ENCODE measurements at places on chromosomes 16 and 17.

DNA sequence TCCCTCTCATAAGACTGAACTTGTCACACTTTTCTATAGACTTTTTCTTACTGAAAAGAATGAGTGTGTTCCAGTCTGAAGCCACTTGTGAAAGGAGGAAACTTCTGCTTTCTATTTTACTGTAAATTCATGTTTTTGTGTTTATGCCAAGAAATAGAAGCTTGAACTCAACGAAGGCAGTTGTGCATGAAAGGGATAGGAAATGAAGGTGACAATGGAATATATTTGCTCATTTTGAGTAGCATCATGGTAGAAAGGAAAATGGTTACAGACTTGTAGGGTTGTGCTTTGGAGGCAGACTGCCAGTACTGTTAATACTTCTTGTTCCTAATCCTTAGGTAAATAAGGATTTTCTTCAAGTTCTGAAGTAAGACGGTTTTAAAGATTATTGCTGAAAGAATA, 8.1 kb downstream of the CLTC start:
- no peak for DNase-seq

DNA sequence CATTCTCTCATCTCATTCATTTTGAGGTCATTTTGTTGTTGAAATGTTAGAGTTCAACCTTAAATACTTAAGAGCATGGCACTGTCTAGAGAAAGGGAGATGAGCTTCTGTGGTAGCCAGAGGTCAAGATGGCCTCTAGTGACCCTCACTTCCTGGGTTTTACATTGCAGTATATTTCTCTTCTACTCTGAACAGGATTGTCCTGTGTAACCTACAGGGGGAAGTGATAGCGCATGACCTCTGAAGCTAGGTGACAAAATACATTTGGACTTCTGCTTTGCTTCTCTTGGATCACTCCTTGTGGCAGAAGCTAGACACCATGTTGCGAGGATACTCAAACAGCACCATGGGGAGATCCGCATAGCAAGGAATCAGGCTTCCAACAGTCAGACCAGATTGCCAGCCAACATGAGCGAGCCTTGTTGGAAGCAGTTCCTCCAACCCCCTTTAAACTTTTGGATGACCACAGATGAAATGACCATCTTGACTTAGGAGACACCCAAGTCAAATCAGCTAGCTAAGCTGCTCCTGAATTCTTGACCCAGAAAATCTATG, 748.4 kb downstream of the MAF start:
- DNase-seq, result no peak

DNA sequence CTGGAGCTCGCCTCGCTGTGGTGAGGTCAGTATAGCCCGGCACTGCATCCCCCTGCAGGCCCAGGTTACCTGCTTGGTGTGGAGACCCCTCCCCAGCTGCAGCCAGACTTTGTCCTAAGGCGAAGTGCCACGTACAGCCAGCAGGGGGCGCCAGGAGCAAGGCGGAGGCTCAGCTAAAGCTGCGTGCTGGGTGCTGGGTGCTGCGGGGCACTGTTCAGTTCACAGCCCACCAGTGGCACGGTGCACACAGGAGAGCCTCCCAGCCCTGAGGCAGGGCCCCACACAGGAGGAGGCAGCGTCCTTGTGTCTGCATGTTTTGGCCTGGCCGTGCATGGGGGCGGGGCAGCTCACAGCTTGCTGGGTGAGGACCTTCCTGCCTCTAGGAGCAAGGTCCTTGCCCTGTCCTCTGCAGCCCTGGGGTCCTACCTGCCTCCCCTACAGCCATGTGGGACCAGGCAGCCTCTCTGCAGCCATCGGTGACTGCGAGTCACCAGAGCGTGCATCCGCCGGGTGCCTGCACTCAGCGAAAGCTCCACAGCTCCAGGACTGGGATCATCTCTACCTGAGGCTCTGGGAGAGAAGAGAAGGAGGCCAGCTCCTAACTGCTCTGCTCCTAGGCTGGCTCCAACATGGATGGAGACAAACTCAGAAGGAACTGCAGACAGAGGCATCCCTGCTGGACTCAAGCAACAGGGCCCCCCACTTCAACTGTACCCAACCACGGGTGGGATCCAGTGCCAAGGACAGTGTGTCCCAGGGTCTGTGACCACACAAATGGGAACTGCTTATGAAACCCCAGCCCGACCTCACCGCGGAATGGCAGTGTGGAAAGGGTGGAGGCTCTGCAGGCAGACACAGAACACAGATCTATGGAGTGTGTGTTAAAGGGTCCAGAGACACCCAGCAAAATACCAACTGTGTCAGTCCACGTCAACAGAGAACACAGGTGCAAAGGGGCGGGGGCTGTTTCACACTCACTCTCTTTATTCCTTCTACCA, 19.0 kb downstream of the SLC7A5 start:
- no peak for DNase-seq

GRCh38 chr16:81067166-81067565, 9.9 kb downstream of the C16orf46 start:
- DNase-seq, result no peak

- no peak for DNase-seq
Observed at GRCh38 chr17:10018461-10018891, 113.4 kb upstream of the RCVRN start.

GRCh38 chr17:57317079-57317478, 60.8 kb downstream of the MSI2 start:
- no peak for DNase-seq

DNA sequence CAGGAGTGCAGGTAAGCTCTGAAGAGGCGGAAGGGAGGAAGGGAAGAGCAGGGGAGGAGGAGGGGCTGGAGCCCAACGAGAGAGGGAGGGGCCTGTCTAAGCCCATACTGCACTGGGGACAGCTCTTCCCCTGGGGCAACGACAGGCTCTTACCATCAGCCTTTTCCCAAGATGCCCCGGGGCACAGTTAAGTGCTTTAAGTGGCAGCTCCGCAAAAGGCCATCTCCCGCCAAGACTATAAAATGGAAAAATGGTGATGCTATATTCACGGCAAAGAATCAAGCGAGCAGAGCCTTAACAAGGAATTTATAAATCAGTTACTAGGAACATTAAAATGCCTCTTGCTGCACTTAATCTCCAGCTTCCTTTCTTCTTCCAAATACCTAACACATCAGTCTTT, 110.2 kb upstream of the NLRP1 start:
- DNase-seq, result no peak

- DNase-seq, result no peak
Observed at GRCh38 chr16:11024333-11025053, 80.1 kb downstream of the CLEC16A start.

DNA sequence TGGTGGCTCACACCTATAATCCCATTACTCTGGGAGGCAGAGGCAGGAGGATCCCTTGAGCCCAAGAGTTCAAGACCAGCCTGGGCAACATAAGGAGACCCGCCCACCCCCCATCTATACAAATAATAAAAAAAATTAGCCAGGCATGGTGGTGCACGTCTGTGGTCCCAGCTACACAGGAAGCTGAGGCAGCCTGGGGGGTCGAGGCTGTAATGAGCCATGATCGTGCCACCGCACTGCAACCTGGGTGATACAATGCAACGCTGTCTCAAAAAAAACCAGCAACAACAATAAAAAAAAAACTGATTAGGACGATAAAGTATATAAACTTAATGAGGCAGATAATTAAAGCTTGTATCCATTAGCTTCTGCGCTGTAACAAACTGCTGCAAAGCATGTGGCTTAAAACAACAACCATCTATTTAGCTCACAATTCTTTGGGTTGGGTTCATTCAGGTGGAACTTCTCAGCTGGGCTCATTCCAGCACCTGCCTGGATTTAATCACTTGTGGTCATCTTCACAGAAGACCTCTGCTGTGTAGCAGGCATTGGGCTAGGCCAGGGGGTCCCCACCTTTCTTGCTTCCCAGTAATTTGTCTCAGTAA, 45.8 kb downstream of the LCMT1 start:
- no peak for DNase-seq

DNA sequence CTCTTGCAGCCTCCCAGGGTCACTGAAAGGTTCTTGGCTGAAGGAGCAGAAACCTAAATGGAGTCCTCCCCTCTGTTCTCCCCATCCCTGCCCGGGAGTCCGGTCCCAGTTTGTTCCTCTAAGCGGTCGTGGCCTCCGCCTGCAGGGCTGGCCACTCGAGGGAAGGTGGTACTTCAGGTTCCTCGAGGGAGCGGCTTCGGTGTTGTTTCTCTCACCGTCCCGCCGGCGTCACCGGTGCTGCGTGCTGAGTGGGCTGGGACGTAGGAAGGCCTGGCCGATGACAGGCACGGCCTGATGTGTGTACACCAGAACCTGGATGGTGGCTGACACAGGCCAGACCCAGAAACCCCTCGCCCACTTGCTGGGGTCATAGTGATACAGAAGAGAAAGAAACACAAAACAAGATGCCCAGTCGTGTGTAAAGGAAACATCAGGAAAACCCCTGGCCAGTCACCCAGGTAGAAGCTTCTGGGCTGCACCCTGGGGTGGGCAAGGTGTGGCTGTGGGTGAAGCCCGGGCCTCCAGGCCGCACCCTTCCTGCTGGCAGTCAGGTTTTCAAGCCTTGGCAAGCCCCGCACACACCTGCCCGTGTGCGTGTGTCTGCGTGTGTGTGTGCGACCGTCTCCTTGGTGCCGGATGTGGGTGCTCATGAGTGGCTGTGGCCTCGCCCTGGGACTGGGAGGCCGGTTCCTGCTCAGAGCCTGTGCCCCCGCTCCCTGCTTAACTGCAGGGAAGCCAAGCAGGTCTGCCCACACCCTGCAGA, 52.0 kb downstream of the BAIAP2 start:
- no peak for DNase-seq

GRCh38 chr16:78639775-78640174, 540.3 kb downstream of the WWOX start:
- no peak for DNase-seq

DNA sequence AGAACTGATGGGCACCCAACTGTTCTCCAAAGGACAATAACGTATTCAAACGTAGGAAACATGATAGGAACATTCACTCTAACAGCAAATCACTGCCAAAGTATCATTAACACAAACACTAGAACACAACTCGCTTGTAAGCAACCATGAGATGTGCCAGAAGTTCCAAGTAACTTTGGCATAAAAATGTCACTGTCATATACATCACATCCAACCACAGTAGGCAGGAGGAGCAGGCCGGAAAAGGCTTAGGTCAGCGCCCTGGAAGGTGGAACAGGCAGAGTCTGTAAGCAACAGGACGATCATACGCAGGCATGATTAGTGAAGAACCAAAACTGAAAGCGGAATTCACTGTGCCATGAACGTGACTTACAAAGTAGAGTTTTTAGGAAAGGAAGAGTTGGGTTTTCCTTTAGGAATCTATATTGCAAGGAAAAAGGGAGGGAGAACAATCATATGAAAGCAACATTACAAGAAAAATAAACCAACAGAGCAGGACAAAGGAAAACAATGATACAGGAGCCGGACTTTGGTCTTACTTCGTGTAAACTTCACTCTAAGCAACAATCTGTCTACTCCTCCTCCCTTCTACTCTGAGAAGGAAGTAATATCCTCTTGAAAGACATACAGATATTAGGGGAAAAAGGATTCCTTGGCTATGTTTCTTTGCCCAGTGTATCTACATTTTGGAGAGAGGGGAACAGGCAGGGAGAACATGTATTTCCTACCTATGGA, 52.3 kb downstream of the YWHAE start:
- DNase-seq, result no peak

DNA sequence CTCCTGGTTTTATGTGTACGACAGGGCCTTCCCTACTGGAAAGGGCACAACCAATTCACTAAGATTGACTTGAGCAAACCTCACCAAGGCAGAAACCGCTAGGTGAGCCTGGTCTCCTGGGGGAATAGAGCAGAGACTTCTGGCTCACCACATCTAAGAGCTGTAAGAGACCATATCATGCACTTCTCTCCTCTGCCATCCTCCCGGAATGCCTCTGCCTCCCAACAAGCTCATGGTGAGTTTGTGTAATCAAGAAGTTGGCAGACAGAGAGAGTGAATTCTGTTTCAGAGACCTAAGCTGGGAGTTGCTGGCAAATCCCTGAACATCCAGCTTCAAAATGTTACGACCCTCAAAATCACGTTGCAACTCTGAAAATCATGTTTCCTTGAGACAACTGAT, 154.8 kb downstream of the SLC39A11 start:
- no peak for DNase-seq

GRCh38 chr16:89103156-89103555, 9.5 kb downstream of the ACSF3 start:
- no peak for DNase-seq

GRCh38 chr16:15907863-15908478, 19.6 kb upstream of the CEP20 start:
- no peak for DNase-seq

DNA sequence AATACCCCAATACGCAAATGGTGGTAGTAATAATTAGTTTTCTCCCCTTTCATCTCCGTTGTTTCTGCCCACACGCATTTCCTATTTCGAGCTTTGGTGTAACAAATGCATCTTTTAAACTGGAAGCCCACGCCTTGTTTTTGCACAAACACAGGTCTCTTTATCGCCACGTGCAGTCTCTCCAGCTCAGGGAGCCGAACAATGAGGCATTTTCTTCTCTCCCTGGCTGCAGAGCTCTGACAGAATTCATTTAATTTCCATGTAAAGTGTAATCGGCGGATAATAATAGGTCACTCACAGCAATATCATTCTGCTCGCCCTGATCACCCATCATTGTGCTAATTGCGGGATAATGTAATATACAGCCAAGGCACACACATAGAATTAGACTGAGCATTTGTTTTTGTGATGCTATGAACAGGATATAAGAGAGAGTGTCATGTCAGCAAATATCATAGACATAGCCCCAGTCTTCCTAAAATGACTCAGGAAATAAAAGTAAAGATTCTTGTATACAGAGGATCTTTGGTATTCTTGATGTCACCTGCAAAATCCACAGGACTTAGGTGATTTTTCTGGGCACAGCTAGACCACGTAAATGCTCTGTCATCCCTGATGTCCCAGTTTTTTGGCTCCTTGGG, 452.6 kb upstream of the CDH11 start:
- no peak for DNase-seq

DNA sequence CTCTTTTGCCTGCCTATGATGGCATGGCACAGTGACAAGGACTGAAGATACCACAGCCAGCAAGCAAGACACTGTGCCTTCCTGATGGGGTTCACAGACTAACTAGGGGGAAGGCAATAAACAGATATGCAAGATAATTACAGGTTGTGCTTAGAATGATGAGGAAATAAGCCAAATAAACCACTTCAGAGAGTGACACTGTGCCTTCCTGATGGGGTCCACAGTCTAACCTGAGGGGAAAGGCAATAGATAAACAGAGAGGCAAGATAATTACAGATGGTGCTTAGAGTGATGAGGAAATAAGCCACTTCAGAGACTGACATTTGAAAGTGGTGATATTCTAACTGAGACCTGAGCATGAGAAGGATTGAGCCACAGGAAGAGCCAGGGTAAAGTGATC, 84.2 kb downstream of the HS3ST2 start:
- DNase-seq, result no peak

- DNase-seq, result no peak
Observed at GRCh38 chr17:68987966-68988365, 32.8 kb upstream of the ABCA8 start.

GRCh38 chr17:50763716-50764475, 3.4 kb downstream of the ANKRD40CL start:
- DNase-seq, result no peak

DNA sequence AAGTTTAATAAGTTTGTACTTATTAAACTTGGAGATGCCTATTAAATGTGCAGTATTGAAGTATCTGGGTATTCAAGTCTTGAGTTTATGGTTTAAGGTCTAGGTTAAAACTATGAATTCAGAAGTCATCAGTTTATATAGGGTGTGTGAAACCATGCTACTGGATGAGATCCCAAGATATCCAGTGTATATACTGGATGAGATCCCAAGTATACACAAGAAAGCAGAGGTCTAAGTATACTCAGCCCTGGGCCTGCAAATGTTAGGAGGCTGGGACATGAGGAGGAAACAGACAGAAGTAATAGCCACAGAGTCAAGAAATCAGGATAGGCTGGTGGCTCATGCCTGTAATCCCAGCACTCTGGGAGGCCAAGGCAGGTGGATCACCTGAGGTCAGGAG, 194.4 kb upstream of the AXIN2 start:
- no peak for DNase-seq

Measured in vagina (tissue), 2 donors.